ENCODE measurements at places on chromosomes 12 and 14. TPM values are rescaled to one million over a fixed set of nuclear protein-coding genes. Genes with fewer than 3 reads are reported as not detected.

The C12orf60 gene
- total RNA-seq, result 1.0 TPM

GRCh38 chr12:123397400-123397799 is 13.5 kb downstream of the KMT5A start:
- peaks cover 12% of the 10 kb centered on the region for H3K4me1 ChIP-seq
- no peaks in the 10 kb centered on the region for H3K27me3 ChIP-seq
- H3K4me3 ChIP-seq, result no peak overlapping the region
- H3K27ac ChIP-seq, result no peak overlapping the region

- DNase-seq, result no peak
- no peak overlapping the region for H3K27ac ChIP-seq
Observed at GRCh38 chr12:80441921-80442320, 2.1 kb upstream of the PTPRQ start.

The ADAM21 gene
- not detected for total RNA-seq

The ASPG gene
- total RNA-seq, result 28.8 TPM

The TAS2R43 gene
- total RNA-seq, result 1.8 TPM

GRCh38 chr14:57712698-57713097 is 153.2 kb downstream of the SLC35F4 start:
- H3K27ac ChIP-seq, result no peak overlapping the region
- H3K4me3 ChIP-seq, result no peak overlapping the region
- no peak for DNase-seq
- no peaks in the 10 kb centered on the region for H3K36me3 ChIP-seq
- no peaks in the 10 kb centered on the region for H3K27me3 ChIP-seq

- no peak overlapping the region for H3K27ac ChIP-seq
- no peak for DNase-seq
- no peaks in the 10 kb centered on the region for H3K36me3 ChIP-seq
- no peaks in the 10 kb centered on the region for H3K4me1 ChIP-seq
- H3K27me3 ChIP-seq, result no peaks in the 10 kb centered on the region
Observed at GRCh38 chr12:15897433-15897832, 13.7 kb upstream of the DERA start.

DNA sequence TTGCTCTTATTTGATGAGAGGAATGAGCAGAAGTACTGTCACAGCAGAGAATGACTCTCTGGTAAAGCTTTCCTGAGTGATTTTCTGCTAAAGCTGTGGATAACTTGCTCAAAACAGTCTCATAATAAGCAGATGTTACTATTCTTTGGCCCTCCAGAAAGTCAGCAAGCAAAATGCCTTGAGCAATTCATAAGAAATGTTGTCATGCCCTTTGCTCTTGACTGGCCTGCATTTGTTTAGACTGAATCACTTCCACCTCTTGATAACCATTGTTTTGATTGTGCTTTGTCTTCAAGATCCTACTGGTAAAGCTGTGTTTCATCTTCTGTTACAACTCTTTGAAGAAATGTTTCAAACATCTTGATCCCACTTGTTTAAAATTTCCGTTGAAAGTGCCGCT is 457.9 kb upstream of the FOXG1 start:
- H3K27ac ChIP-seq, result no peak overlapping the region
- H3K4me1 ChIP-seq, result no peaks in the 10 kb centered on the region
- no peaks in the 10 kb centered on the region for H3K36me3 ChIP-seq
- H3K4me3 ChIP-seq, result no peak overlapping the region
- H3K27me3 ChIP-seq, result no peaks in the 10 kb centered on the region

GRCh38 chr12:99154983-99155336 is 492.6 kb upstream of the GARIN6 start:
- H3K27me3 ChIP-seq, result no peaks in the 10 kb centered on the region
- H3K36me3 ChIP-seq, result no peaks in the 10 kb centered on the region
- H3K4me1 ChIP-seq, result no peaks in the 10 kb centered on the region
- H3K4me3 ChIP-seq, result no peak overlapping the region

- H3K4me3 ChIP-seq, result no peak overlapping the region
- no peak for DNase-seq
- H3K4me1 ChIP-seq, result no peaks in the 10 kb centered on the region
- H3K36me3 ChIP-seq, result no peaks in the 10 kb centered on the region
- no peak overlapping the region for H3K27ac ChIP-seq
Observed at GRCh38 chr14:82667006-82667405, 1133.4 kb upstream of the SEL1L start.

- H3K36me3 ChIP-seq, result no peaks in the 10 kb centered on the region
- no peak for DNase-seq
- no peaks in the 10 kb centered on the region for H3K27me3 ChIP-seq
- H3K4me1 ChIP-seq, result no peaks in the 10 kb centered on the region
Observed at GRCh38 chr12:65430571-65431306, 152.3 kb downstream of the MSRB3 start.

DNA sequence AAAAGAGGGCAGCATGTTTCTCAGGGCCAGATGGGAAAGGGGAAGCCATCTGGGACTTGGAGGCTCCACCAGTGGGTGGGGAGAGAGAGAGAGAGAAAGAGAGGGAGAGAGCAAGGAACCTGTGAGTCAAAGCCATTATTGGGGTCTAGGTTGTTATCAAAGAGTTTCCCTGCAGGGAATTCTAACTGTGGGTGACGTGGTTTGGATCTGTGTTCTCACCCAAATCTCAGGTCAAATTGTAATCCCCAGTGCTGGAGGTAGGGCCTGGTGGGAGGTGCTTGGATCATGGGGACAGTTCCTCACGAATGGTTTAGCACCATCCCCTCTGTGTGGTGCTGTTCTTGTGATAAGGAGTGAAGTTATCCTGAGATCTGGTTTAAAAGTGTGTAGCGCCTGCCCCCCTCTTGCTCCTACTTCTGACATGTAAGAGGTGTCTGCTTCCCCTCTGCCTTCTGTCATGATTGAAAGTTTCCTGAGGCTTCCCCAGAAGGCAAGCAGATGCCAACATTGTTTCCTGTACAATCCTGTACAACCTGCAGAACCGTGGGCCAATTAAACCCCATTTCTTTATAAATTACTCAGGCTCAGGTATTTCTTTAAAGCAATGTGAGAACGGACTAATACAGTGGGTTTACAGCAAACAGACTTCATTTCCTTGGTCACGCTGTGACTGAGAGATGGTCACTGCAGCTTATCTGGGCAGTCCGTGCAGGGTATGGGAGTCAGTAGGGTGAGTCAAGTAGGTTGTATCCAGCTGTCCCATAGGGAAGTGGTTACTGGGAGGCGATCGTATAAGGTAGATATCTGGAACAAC is 52.4 kb downstream of the CCDC91 start:
- no peak for DNase-seq
- no peaks in the 10 kb centered on the region for H3K27me3 ChIP-seq
- H3K4me3 ChIP-seq, result no peak overlapping the region
- H3K4me1 ChIP-seq, result no peaks in the 10 kb centered on the region
- no peak overlapping the region for H3K27ac ChIP-seq
- no peaks in the 10 kb centered on the region for H3K36me3 ChIP-seq
